ENCODE measurements at places on chromosomes 7 and 10.

- peak; percentile 100 for DNase-seq
Observed at GRCh38 chr10:104300002-104300735, 31.2 kb downstream of the GSTO2 start.

GRCh38 chr10:64484811-64485330 is 963.7 kb downstream of the REEP3 start:
- no peak for DNase-seq

- DNase-seq, result peak; percentile 44
Observed at GRCh38 chr10:30493609-30494530, 59.9 kb downstream of the MAP3K8 start.

GRCh38 chr10:24694086-24694485 is 29.6 kb downstream of the ARHGAP21 start:
- no peak for DNase-seq

DNA sequence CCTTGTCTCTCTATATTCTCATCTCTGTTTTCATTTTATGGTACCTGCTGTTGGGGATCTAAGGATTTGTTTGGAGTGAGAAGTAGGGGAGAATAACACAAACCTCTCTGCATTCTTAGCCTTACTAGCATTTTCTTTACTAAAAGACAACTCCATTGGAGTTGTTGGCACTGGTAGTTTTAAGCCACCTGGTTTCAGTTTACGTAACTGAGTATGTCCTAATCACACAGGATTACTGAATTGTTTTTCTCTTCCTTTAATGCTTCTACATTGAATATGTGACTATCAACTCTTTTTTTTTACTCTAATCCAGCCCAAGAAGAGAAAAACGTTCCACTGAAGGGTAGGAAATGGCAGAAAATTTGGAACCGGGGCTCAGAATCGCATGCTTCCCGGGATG is 30.0 kb upstream of the TRIL start:
- DNase-seq, result no peak
